ENCODE measurements at places on chromosomes 16 and 17.

DNA sequence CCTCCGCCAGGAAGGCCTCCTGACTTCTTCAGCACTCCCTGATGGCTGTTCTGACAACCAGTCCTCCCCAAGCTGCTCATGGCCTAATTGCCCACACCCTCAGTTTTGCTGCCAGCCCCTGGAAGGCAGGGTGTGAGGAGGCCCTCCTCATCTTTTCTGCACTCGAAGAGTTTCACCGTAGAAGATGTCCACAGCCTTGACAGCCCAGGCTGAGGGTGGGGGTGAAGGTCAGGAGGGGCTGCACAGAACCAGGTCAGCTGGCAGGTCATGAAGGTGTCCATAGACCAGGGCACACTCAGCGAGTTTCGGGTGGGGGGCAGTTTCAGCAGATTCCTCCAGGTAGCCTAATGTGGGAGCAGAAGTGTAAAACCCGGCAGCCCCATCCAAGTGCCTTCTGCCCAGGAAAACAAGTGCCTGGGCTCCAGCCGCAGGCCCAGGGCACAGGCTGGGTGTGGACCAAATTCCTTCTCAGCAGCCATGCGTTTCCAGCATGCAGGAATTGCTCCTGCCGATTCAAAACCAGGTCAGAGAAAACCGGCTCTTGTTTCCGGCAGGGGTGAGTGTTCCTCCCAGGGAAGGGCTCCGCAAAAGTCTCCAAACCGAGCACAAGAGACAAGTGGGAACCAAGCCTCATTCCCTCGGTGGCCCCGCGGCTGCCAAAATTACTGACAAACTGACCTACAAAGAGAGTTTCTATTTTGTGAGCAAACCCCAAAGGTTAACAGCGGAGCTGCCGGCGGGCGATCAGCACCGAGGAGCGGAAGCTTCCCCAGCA is 228.8 kb downstream of the C16orf78 start:
- DNase-seq: no peak

GRCh38 chr16:81939164-81940056 is 71.9 kb downstream of the SDR42E1 start:
- DNase-seq: no peak

GRCh38 chr17:41434005-41434404 is 6.8 kb downstream of the KRT38 start:
- no peak for DNase-seq

DNA sequence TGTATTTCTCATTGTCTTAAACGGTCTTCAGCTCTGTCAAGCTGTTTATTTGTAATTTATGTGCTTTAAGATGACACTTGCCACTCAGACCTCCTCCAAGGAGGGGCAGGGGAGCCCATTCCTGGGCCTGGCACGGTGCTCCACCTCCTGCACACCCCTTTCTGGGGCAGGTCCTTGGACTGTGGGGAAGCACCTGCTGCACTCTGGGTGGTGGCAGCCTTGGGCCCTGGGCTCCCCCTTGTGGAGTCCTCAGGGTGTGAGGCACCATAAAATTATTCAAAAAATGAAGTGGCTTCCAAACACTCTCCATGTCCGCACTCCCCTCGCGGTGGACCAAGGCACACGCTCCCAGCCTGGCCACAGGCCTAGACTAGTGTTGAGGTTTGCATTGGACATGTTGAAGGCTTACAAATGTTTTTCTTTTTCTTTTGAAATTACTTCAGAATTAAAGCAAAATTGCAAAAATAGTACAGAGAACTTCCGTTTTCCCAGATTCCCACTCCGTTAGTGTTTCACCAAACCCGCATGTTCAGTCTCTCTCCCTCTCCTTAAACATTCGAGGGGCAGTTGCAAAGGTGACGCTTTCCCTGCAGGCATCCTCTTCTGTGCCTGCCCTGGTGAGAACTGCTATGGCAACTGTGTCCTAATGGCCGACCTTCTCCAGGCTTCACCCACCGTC is 32.4 kb downstream of the FOXK2 start:
- DNase-seq: peak; percentile 85

DNA sequence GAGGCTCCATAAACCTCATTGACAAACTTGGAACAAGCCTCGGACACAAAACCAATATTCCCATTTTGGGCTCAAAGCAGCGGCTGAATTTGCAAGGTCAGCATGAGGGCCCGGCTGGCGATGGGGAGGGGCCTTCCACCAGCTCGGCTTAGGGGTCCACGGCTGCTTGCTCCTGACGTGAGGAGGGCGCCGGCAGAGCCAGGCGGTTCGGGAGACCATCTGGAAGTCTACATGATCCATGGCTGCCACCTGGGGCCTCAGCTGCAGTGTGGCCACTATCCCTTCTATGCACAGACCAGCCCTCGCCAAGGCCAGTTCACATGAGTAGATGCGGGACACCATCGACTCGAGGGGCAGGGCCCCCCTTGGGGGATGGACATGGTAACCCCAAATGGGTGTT is 39.1 kb downstream of the NDEL1 start:
- no peak for DNase-seq

GRCh38 chr16:73396556-73396955 is 348.6 kb upstream of the ZFHX3 start:
- no peak for DNase-seq

DNA sequence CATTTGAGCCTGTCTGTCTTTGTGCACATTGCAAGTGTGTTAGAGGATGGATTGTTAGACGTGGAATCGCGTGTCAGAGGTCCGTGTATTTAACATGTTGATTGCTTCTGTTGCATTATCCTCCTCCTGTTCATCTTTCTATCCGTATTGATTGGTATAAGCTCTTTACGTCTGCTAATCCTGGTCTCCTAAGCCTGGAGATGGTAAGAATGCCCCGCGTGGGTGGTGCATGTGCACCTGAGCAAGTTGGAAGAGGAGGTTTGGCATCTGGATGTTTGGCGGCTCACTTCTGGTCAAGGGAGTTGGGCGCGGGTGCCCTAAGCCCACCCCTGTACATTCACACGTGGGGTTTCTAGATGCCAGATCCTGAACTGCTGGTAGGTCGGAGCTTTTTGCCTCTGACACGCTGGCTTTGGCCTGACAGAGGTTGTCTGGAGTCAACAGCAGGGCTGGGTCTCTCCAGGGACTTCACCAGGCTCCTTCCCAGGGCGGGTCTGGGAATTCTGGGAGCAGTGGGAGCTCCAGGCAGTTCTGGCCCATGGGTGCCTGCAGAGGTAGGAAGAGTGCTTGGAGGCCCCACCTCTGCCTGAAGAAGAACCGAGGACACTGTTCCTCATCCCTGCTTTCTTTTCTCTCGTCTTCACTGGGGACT is 107.3 kb downstream of the OR1D5 start:
- DNase-seq: no peak

DNA sequence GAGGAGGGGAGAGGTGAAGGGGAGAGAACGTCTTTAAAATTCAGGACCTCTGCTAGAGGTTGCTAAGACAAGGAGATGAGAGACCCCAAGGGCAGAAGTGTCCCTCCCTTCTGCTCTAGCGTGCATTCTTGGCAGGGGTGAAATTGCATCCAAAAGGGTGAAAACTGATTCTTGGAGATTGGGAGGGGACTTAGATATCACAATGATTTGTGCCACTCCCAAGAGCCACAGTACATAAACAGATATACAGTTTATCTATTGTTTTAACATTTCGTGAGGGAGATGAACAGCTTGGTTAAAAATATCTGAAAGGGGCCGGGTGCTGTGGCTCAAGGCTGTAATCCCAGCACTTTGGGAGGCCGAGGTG is 12.8 kb downstream of the CAVIN1 start:
- DNase-seq: no peak

- DNase-seq: no peak
Measured at GRCh38 chr16:9965079-9965478, 217.1 kb downstream of the GRIN2A start.

DNA sequence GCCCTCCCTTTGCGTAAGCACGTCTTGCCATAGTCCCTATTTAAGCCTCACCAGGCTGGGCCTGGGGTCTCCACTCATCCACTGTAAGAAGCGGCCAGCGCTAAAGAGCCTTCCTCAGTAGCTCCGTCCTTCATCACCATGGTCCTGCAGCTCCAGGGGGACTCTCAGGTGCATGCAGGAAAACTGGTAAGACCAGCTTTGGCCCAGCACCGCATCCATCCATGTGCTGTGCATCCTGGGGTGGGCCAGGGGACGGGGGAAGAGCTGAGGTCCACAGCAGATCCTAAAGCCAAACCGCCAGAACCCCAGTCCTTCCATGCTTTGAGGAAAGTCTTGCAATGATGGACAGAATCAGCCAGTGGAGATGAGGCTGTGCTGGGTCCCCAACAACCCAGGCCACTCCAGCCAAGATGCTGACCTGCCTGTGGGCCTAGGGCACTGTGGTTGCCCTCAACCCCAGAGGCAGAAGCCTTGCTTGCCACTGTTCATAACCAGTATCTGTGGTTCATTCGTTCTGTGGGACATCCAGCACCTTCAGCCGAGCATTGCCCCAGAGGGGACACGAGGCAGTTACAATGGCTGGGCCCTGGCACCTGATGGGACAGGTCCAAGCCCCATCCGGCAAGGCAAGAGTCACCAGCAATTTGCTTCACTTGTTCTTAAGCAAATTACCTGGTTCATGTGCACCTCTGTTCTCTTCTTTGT is 44.4 kb downstream of the RBFOX3 start:
- no peak for DNase-seq

- DNase-seq: no peak
Measured at GRCh38 chr16:78288888-78289287, 189.4 kb downstream of the WWOX start.

GRCh38 chr16:50999181-50999580 is 151.9 kb downstream of the SALL1 start:
- DNase-seq: no peak

GRCh38 chr16:10983159-10983558 is 38.8 kb downstream of the CLEC16A start:
- DNase-seq: no peak

DNA sequence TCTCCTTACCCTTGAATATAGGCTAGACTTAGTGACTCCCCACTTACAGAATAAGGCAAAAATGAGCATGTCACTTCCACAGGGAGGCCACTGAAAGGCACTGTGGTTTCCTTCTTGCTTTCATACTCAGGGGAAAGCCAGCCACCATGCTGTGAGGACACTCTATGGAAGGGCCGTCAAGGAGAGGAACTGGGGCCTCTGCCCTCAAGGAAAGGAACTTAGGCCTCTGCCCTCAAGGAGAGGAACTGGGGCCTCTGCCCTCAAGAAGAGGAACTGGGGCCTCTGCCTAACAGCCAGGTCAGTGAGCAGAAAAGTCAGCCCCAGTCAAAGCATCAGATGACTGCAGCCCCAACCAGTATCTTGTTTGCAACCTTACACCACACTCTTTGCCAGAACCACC is 30.1 kb downstream of the VPS35 start:
- no peak for DNase-seq

All from hepatic stellate cell (primary cell).